ENCODE measurements at places on chromosomes 2 and 18.

DNA sequence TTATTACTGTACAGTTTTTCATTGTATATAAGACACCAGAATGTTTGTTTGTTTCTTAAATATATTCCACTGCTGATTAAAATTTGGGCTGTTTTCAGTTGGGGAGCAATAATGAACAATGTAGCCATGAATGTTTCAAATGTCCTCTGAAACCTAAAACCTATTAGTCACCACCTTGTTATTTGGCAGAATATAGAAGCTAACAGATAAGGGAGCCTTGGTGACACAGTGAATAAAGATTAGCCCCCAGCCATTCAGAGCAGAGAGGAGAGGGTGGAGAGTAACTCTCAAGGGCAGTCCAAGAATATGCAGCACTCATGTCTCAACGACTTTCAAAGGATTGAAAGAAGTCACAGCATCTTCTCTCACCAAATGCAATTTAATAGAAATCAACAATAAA lies 43.1 kb upstream of the ATP8B1 start:
- no peak for DNase-seq

DNA sequence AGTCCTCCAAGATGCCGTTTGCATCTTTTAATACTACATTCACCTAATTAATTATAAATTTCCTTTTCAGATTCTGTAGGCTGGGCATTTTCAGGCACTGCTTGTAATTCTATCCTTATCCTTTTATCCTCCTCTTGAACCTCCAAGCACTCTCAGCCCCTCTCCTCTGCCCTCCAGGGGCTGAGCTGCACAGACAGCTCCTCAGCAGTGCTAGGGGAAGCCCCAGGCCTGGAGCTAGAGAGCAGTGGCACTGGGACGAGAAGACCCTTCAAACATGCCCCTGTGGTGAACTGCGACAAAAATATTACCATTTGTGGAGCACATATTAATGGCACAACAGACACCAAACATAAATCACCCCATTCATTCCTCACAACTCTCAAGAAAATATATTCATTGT lies 32.9 kb downstream of the CFAP210 start:
- no peak for DNase-seq

GRCh38 chr2:127098711-127099110 lies 8.2 kb downstream of the BIN1 start:
- no peak for DNase-seq

- no peak for DNase-seq
Observed at GRCh38 chr2:3324404-3325281, 53.0 kb downstream of the EIPR1 start.

GRCh38 chr2:226488034-226488433 lies 311.6 kb downstream of the IRS1 start:
- DNase-seq = no peak

- no peak for DNase-seq
Observed at GRCh38 chr2:210517264-210517663, 39.1 kb upstream of the CPS1 start.

- no peak for DNase-seq
Observed at GRCh38 chr18:42092848-42093247, 137.8 kb downstream of the PIK3C3 start.

- DNase-seq = no peak
Observed at GRCh38 chr2:233039212-233039845, 6.9 kb downstream of the NEU2 start.

- no peak for DNase-seq
Observed at GRCh38 chr2:18106841-18107240, 228.4 kb downstream of the KCNS3 start.

DNA sequence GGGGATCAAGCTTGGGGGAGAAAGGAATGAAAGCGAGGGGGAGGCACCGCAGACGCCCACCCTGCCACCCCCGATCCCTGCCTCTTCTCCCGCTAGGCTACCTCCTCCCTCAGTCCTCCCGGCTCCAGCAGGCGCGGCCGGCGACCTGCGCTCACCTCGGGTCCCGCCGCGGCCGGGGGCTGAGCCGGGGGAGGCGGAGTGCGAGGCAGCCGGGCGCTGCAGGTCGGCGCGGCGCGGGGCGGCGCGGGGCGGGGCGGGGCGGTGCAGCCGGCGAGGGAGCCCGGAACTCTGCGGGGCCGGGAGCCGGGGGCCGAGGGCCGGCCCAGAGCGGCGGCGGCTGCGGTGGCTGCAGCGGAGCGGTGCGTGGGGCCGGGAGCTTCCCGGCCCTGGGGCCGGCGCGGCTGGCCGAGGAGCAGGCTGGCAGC lies 477 bp downstream of the ACVR1 start:
- DNase-seq = peak; percentile 38

- DNase-seq = no peak
Observed at GRCh38 chr2:184598316-184599053, at the start of gene ZNF804A. TSS of gene ZNF804A (plus strand) at chr2:184598529. CDS start at chr2:184598960, 431 bp downstream.

DNA sequence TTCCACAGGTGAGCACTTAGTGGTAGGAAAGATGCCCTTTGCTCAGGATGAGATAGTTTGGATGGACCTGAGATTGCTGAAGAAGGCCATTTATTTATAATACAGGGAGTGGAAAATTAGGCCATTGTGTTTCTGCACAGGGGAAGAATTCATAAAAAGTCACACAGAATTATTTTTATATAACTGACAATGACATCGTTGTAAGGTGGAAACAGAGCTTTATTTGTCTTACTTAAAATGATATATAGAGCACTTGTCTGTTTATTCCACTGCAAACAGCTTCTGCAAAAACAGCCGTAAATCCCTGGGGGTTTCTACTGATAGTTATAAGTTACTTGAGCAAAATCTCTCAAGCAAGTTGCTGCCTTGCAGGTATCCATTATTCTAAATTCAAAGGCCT lies 158.1 kb upstream of the ZNF521 start:
- DNase-seq = no peak

DNA sequence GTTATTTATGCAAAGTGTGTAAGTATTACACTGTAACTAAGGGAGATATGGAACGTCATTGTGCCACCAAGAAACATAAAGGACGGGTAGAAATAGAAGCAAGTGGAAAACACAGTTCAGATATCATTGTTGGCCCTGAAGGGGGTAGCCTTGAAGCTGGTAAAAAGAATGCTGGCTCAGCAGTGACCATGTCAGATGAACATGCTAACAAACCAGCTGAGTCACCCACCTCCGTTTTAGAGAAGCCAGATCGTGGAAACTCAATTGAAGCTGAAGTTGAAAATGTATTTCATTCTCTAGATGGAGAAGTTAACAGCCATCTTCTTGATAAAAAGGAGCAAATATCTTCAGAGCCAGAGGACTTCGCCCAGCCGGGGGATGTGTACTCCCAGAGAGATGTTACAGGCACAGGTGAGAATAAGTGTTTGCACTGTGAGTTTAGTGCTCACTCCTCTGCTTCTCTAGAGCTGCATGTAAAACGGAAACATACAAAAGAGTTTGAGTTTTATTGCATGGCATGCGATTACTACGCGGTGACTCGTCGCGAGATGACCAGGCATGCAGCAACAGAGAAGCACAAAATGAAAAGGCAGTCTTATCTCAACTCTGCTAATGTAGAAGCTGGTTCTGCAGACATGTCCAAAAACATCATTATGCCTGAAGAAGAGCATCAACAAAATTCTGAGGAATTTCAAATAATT lies 36.1 kb downstream of the ZNF407 start:
- DNase-seq = no peak

GRCh38 chr2:39383146-39383545 lies 53.9 kb downstream of the MAP4K3 start:
- no peak for DNase-seq

GRCh38 chr18:28040211-28040610 lies 136.7 kb downstream of the CDH2 start:
- DNase-seq = no peak

GRCh38 chr2:60407398-60407797 lies 146.1 kb downstream of the BCL11A start:
- no peak for DNase-seq

DNA sequence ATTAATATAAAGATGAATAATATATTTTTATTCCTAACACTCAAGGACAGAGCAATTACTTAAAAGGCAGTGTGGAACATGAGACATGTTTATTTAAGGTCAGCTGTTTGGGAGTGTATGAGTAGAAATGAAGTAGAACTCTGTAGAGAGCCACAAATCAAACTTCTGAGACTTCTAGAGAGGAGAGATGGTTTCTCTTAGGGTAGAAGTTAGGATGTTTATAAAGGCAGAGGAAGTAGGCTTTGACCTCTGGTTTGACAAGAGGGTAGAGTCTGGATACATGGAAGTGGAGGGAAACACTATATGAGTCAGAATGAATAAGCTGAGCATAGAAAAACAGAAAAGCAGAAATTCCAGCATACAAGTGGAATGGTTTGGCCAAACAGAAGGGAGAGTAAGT lies 262.1 kb upstream of the KLHL14 start:
- no peak for DNase-seq

DNA sequence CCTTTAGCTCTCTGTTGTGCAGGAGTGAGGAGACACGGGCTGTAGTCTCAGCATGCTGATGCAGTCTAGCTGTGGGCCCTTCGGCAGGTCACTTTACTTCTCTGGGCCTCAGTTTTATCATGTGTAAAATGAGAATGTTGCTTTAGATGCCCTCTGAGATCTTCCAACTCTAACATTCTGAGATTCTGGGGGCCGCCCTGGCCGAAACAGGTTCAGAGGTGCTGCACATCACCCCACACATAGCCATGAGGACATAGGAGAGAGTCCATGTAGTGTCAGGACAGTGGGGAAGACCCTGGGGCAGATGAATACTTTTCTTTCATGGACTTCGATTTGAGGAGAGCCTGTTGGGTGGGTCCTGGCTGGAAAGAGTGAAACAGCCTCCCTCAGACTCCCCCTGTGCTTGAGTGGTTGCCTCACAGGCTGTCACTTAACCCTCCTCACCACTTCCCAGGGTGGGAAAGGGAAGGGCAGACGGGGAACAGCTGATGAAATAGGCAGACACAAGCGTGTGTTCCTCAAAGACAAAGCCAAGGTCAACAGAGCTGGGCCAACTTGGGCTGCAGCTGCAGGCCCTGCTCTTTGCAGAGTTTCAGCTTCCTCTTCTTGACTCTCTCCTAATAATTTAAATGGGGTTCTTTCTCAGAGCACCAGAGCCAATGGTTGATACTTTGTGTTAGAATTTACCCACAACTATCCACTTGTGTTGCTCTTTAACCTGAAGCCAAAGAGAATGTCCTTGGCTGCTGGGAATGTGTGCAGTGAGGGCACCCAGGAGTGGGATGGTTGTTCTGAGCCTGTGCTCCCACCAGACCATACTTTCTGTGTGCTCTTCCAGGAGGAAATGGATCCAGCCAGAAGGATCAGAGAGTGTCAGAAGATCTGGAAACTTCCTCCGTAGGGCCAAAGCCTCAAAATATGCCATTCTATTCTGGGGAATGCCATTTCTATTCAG lies 14.7 kb upstream of the MRPL33 start:
- DNase-seq = no peak

DNA sequence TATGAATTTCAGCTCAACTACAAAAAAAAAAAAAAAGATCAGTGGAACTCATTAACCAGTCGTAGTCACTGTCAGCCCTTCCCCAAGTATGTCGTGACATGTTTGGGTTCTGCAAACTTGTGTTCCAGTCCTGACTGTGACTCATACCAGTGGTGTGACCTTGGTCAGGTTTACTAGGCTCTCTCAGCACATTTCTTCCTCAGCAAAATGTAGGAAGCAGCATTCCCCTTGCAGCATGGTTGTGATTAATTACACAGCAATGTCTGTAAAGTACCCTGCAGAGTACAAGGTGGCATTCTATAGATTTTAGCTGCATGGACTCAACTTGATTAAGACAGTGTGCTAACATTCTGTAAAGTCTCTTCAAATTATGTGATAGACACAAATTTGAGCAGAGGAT lies 156.9 kb downstream of the LAMA1 start:
- no peak for DNase-seq

DNA sequence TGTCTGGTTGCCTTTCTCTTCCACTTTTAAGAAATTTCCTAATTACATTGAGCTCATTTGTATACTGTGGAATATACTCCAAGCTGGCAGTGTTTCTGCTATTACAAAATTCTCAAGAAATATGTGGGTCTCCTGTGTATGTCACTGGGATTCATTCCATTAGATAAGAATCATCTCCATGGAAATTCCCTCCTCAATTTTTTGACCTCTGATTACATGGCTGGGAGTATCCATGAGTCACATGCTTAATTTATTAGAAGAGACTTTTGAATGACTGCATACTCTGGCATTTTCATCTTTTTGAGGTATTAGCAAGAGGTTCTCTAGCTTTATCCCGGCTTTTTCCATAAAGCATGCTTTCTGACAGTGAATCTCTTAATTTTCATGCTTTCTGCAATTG lies 665.5 kb upstream of the CNTNAP5 start:
- DNase-seq = no peak

- DNase-seq = no peak
Observed at GRCh38 chr2:219713110-219713509, 85.7 kb downstream of the SLC4A3 start.

- no peak for DNase-seq
Observed at GRCh38 chr2:127650785-127651380, 4.9 kb downstream of the GPR17 start.

GRCh38 chr2:113085542-113085941 lies 17.8 kb downstream of the IL1F10 start:
- no peak for DNase-seq

DNA sequence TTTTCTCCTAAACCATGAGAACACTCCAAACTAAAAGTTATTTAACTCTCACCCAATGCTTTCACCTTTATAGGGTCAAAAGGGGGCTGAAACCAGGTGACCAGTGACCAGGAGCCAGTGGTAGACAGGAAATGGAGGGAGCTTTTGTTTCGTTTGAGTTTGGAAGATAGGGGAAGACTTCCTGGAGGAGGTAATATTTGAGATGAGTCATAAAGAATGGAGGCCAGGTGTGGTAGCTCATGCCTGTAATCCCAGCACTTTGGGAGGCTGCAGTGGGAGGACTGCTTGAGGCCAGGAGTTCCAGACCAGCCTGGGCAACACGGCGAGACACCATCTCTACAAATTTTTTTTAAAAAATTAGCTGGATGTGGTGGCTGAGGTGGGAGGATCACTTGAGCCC lies 8.5 kb downstream of the FAM161A start:
- DNase-seq = no peak

GRCh38 chr2:112031473-112032223 lies 23.4 kb upstream of the TMEM87B start:
- DNase-seq = no peak

DNA sequence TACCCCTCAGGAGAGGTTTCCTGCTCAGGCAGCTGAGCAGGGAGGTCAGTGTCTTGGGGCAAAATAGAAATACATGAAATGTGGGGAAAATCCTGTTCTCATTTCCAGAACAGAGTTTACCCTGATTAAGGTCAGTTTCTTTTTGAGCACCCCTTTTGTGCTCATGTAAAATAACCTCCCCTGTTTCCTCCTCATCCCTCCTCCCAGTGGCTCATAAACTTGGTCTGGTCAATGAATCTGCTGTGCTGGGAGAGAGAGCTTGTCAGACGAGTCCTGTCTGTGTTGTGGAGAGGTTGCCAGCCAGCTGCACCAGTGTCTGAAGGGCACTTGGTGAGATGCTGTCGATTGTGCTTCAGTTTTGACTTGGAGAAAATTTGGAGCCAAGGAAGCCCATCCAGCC lies 48.6 kb downstream of the NTSR2 start:
- DNase-seq = no peak

GRCh38 chr2:219680958-219681693 lies 53.7 kb downstream of the SLC4A3 start:
- no peak for DNase-seq

GRCh38 chr18:73407506-73407905 lies 539.7 kb upstream of the NETO1 start:
- DNase-seq = no peak

All from activated gamma-delta T cell treated with anti-CD3 and anti-CD28 coated beads, Interleukin-2, amount 50 U/mL, for 16 hours (primary cell).